M059J (cell line): ENCODE measurements at places on chromosomes 7 and 10. TPM values are rescaled to one million over a fixed set of nuclear protein-coding genes. Genes with fewer than 3 reads are reported as not detected.

Gene COL28A1
- total RNA-seq, result not detected in 2 replicates

Gene PMPCB
- 65.1 and 87.2 TPM in 2 replicates for total RNA-seq

DNA sequence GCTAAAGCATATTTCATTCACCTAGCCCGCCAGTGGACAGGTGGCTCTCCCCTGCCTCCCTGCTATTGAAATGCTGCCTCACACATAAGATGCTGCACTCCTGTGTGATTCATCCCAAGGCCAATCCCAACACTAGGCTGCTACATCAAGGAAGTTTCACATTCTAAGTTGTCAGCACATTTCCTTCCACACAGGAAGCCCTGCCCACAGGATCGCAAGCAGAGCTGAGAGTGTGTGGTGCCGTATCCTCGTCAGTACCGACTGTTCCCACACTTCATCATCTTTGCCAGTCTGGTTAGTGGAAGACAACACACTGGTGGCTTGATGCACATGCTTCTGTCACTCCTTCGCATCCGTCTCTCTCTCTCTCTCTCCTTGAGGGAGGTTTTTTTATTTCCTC, 194.3 kb upstream of the PPP2R2D start:
- no peak for DNase-seq

GRCh38 chr7:157540020-157540419, 203.2 kb downstream of the DNAJB6 start:
- DNase-seq, result no peak

Gene PBLD
- 3.5 and 9.1 TPM in 2 replicates for total RNA-seq

DNA sequence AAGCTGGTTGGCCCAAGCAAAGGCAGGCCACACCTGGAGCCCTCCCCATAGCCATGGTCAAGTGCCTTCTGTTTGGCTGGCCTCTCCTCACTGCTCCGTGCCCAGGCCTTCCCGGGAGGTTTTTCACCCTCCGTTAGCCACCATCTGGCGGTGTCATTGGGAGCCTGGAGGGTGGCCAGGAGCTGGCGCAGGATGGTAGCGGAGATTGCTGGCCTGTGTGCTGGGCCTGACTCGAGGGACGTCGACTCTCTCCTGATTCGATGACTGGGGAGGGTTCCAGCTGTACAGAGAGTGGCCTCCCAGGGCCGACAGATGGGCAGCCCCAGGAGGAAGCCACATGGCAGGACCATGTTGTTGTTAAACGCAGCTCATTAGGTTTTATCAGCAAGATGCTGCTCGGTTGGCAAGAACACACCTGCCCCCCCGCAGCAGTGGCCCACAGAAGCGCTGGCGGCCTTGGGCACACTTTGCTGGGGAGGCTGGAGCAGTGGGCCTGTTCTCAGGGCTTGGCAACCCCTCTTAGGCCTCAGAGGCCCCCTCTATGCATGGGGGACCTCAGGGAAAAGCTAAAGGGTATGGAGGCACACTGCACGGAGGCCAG, 64.0 kb upstream of the CACUL1 start:
- no peak for DNase-seq

Gene COL17A1
- 2.9 and 3.2 TPM in 2 replicates for total RNA-seq

Gene STEAP4
- total RNA-seq, result 0.02 TPM in 1 of 2 replicates, not detected in the other

Gene PIP4K2A
- 18.9 and 26.6 TPM in 2 replicates for total RNA-seq

Gene RAB11FIP2
- total RNA-seq, result 7.4 and 9.7 TPM in 2 replicates

Gene ZNF3
- 23.6 and 25.4 TPM in 2 replicates for total RNA-seq

DNA sequence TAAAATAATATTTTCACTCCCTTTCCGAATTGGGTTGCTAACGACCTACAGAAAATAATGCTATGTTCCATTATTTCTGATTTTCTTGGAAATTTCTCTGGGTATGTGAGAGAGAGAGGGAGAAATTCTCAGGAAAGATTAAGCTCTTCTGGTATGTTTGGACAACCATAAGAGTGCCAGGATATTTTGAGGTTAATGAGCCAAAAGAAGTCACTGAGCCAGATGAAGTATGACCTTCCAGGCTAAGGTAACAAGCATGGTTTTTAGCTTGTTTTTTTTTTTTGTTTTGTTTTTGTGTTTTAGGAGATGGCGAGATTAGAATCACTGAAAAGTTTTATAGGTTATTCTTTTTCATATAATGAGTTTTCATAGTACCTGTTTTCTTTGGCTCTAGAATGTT, 171.0 kb upstream of the FOXP2 start:
- no peak for DNase-seq

- peak; percentile 48 for DNase-seq
Measured at GRCh38 chr7:17679458-17679857, 260.8 kb downstream of the SNX13 start.

Gene TMEM72
- 2.2 TPM in 1 of 2 replicates, not detected in the other for total RNA-seq

DNA sequence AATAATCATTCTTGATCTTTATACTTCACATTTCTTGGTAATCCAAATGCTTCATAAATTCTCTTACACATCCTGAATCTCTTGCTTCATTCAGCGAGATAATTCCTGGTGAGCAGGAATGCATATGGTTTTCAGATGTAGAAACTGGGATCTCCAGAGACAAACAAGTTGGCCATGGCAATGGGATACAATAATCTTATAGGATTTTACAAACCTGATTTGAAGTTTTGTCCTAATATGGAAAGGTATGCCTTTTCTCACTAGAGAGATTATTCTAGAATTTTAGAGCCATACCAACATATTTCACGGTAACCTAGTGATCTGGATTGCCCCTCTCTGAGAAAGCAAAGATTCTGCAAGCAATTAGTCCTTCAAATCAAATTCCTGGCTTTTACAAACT, 13.1 kb upstream of the TRDMT1 start:
- peak; percentile 36 for DNase-seq

DNA sequence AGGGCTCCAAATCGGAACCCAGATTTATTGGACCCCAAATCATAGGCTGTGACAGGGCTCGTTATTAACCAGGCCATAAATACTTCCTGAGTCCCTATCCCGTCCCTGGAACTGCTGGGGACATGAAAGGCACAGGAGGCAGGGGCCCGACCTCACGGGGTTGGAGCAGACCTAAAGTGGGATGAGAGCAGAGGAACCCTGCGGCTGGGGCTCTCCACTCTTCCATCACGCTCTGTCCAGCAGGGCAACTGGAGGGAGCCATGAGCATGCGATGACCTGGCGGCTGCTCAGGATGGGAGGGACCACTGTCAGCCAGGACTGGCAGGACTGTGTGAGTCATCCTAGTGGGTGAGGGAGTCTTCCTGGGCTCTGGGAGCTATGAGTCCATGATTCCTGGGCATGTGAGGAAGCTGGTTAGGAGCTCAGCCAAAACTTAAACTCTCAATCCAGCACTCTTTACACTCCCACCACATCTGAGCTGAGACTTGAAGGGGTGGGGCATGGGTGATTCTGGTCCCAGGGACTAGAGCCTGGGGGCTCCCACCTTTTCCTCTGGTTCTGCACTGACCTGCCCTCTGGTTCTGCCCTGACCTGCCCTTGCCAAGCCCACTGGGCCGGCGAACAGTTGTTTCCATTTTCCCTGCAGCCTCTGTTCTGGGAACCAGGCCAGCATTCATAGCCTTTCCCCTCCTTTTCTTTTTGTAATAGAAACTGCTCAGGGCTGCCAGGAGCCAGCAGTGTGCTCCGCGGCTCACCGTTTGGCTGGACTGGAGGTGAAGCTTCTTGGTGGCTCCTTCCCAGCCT, 47.1 kb downstream of the SYPL1 start:
- DNase-seq, result peak; percentile 99

Gene SSBP1
- 320 and 374 TPM in 2 replicates for total RNA-seq

- no peak for DNase-seq
Measured at GRCh38 chr10:4127518-4128315, 342.7 kb upstream of the KLF6 start.

GRCh38 chr10:120823266-120823665, 27.9 kb upstream of the WDR11 start:
- DNase-seq, result no peak

Gene SPDYE3
- total RNA-seq, result not detected in 2 replicates

Gene BNIP3
- total RNA-seq, result 618 and 734 TPM in 2 replicates

- DNase-seq, result peak; percentile 53
Measured at GRCh38 chr10:48389272-48389671, 82.8 kb downstream of the MAPK8 start.
